Stimulated activated CD8-positive, alpha-beta memory T cell treated with anti-CD3 and anti-CD28 coated beads, Interleukin-4, amount 100 ng/mL, for 1 hour (primary cell): ENCODE measurements at places on chromosomes 2 and 18.

DNA sequence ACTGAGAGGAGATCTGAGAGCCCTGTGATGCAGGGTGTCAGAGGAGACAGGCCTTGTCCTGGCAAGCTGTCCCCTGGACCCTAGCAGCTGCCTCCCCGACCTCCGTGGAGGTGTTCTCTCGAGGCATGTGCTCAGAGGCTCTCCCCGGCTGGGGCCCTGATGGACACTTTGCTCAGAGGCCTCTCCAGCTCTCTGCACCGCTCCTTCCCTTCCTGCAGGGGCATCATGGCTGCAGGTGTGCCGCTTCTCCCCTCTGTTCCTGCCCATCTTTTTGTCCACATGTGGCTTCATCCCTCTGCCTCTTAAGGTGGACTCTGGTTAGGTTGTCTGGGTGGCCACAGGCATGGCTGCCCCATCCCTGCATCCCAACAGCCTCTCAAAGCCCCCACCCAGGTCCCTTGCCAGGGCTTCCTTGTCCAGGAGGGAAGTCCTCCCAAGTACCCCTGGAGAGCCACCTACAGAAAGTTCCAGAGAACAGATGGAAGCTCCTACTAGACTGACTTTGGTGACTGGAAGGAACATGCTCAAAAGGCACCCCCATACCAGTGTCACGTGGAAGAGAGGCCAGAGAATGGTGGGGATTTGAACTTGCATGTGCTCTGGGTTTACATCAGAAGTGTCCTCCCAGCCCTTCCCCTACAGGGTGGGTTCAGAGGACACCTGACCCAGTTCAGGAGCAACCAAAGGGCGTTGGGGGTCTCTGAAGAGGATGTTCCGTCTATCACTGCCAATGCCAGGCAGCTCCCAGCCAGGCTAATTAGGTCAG, 120.4 kb downstream of the KLHL29 start:
- DNase-seq, result no peak

DNA sequence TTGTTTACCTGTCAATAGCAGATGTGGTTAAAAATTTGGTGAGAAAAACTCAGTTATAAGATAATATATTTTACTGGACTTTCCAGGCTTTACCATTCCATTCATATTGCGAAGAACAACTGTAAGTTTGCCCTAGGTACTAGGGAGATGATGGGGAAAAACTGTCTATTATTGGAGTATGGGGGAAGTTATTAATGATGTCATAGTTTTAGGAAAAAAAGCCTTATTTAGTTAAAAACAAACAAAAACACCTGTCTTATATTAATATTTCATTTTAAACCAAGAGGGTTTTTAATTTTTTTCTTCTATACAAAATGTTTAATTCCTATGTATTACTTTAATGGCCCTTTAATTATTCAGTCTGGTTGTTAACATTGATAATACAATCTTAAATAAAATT, 18.2 kb downstream of the SP9 start:
- no peak for DNase-seq

DNA sequence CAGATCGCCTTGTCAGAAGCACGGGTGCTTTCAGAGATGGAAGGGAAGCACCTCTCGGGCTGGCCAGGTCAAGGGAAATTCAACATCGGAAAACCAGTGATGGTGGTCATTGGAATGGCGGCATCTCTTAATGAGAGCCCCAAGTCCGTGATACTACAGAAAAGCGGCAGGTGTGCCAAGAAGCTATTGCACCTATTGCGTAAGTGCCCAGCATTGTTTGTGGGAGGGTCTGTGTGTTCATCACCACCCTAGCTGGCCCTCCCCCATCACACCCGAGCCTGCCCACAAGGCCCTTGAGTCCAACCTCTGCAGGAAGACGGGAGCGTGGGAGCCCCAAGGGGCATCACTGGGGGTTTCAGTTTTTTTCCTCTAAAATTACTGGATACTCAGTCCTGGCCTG, 100.7 kb downstream of the DGKD start:
- no peak for DNase-seq

DNA sequence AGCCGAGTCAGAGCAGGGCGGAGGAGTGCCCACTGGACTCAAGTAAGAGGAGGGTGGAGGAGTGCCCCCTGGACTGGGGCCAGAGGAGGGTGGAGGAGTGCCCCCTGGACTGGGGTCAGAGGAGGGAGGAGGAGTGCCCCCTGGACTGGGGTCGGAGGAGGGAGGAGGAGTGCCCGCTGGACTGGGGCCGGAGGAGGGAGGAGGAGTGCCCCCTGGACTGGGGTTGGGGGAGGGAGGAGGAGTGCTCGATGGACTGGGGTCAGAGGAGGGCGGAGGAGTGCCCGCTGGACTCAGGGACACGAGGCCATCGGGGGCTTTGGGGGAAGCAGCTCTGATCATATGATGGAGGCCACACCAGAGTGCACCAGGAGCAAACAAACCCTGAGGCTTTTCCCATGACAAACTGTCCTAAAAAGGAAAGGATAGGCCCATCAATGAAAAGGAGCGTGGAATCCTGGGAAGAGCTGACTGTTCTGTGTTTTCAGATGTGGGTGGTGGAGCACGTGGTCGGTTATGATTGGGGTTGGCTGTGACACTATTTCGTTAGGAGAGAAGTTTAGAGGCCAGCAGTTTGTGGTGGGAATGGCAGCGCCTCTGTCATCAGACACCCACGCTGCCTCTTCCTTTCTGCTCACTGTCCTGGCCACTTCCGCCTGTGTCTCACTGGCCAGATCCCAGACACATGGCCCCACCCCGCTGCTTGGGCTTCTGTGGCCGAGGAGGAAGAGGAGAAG, 24.5 kb upstream of the HPCAL1 start:
- no peak for DNase-seq

DNA sequence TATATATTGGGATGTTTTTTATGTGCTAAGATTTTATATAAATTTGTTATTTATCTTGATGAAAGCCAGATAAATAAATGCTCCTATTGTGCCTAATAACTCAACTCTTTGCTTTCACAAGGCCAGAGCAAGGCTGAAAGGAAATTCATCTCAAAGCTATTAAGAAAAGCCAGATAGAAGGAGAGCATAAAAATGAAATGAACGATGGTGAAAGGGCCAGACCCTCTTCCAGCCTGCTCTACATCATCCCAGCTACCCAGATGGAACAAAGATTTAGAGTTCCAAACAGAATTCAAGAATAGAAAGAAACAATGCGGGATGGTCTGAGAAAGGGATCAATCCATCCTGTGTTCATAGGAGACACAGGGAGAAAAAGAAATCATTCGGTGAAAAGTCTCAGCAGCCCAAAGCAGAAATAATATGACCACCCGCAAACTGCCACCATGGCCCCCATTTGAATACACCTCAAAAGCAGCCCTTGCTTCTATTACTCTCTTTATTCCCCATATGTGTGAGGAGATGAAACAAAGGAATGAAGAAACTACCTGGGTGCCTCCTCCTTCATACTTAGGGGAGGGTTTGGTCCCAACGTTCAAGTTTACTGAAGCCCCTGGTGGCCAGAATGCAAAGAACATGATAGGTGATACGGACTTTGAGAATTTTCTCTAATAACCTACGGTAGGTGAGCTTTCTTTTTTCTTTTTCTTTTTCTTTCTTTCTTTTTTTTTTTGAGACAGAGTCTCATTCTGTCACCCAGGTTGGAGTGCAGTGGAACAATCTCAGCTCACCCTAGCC, 110.1 kb upstream of the FBXO11 start:
- no peak for DNase-seq
